Activated CD4-positive, alpha-beta T cell treated with anti-CD3 and anti-CD28 coated beads, Interleukin-2, amount 10 ng/mL, durations not matched to agents 24 days and 14 days (primary cell): ENCODE measurements at places on chromosomes 6 and 20.
A peak's percentile ranks its signal among the peaks of the same experiment; 100 is the strongest.

DNA sequence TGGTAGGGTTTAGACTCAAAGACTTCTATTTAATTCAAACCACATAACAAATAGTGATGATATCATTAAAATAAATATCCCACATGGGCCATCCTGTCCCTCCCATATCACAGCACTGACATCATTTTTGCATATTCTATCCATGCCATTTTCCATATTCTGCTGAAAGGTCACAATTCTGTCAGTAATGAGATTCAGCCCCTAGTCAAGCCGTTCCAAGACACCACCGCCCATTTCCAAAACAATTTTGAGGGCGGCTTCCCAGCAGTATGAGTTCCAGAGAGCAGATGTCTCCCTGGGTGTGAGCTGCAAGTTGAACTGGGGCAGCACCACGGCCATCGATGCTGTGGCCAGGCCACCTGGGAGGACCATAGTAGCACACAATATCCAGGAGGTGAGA, 65.1 kb upstream of the PLEKHG1 start:
- no peak for DNase-seq

DNA sequence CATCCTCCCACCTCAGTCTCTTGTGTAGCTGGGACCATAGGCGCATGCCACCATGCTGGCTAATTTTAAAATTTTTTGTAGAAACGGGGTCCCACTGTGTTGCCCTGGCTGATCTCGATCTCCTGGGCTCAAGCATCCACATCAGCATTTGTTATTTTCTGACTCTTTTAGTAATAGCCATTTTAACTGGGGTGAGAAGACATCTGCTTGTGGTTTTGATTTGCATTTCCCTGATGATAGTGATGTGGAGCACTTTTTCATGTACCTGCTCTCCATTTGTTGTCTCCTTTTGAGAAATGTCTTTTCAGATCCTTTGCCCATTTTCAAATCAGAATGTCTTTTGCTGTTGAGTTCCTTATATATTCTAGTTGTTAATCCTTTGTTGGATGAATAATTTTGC, 22.2 kb upstream of the TULP4 start:
- no peak for DNase-seq

DNA sequence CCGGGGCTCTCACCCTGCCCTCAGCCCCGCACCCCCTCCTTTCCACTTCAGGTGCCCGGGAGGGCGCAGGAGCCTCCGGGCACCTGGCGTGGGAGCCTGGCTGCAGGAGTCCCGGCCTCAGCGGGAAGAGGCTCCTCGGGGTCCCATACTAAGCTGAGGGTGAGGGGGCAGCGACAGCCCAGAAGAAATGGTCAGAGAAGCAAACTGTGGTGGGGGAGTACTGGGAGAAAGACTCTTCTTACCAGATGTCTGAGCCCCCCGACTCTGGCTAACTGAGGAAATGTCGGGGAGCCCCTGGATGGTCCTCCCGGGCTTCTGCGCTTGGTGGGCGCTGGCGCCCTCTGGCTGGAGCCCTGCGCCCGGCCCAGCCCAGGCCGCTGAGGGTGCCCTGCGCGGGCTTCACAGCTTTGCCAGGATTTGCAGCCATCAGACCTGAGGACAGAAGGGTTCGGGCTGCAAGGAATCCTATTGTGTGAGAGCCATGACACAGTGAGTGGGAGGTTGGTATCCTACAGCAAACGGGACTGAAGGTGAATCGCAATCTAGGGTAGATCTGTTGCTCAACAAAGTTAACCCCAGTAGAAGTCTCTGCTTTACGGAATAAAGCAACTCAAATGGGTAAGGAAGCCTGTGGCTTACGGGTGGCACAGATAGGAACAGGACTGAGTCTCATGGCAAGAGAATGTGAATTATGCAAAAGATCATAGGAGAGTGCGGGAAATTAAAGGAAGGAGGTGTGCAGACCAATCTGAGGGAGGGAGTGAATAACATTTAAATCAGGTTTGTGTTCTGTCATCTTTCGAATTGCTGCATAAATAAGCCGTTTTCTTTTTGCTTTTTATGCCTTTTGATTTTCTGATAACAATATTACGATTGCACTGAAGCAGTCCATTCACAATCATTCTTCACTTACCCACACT, 639 bp upstream of the RCAN2 start:
- no peak for DNase-seq

DNA sequence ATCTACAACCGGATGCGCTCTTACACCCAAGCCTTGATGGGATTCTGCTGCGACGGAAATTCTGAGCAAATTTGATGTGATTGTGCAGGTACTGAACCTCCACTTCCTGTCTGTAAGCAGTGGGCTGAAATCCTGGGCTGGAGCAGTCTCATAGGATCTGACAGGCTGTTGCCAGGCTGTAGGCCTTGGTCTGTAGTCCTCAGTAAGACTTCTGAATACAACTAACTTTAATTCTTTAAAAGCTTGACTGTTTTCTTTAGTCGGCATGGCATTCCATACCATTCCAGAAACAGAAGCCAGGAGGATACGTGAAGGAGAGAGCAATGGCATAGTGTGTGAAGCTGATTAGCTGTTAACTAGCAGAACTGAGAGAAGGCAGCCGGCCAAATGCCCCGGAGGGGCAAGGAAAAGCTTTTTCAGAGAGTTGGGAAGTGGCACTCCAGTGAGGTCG, 68.3 kb downstream of the ADTRP start:
- peak; percentile 88 for DNase-seq

DNA sequence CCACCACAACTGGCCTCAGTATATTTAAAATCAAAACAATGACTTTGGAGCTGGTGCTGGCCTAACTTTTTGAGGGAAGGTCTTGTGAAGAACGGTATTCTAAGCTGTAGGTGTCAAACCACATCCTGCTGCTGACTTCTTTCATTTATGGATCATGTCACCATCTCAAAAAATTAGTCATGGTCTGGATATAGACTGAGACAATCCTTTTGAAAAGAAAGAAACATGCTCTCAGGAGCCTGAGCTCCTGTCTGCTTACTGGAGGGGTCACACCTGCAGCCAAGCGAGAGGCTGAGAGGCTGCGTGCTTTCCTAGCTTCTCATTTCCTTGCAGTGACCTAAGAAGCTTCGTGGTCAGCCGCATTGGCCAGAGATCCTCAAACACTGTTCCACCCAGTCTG, 55.2 kb downstream of the TIAM2 start:
- peak; percentile 82 for DNase-seq

DNA sequence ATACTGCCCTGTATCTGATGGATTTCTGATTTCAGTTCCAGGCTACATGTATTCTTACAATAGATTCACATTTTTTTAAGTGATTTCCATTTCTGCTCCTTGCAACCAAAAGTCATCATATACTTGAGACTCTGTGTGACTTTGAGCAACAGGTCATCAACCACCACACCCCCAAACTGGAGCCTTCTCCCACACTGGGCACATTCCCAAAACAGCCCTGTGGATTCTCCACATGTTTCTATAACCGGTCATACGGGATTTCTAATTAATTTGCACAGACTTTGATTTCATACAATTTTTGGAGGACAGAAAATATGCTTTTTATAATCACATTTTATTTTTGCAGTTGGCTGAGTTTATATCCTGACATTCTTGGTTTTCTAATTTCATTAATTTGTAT, 317.2 kb upstream of the ID4 start:
- DNase-seq, result no peak
